ENCODE measurements at places on chromosomes 16 and 17.

DNA sequence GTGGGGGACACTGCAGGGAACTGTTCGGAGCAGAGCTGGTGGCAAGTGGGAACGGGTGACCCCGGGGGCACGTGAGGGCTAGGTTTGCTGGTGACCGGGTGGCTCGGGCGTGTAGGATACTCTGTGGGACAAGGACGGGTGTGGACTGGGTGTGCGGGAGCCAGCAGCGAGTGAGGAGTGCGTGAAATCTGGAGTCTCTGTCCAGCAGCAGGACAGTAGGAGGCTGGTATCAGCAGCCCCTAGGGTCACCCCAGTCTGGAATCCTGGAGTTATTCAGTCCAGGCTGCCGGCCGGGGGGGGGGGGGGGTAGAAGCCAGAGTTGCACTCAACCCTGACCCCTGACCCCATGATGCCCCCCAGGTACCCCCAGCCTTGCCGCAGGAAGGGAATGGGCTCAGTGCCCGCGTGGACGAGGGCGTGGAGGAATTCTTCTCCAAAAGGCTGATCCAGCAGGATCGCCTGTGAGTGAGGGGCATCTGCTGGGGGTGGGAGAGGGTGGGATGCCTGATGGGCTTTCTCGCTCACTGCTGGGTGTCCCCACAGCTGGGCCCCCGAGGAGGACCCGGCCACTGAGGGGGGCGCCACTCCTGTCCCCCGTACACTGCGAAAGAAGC, 6.2 kb downstream of the ACD start:
- no peak for DNase-seq

DNA sequence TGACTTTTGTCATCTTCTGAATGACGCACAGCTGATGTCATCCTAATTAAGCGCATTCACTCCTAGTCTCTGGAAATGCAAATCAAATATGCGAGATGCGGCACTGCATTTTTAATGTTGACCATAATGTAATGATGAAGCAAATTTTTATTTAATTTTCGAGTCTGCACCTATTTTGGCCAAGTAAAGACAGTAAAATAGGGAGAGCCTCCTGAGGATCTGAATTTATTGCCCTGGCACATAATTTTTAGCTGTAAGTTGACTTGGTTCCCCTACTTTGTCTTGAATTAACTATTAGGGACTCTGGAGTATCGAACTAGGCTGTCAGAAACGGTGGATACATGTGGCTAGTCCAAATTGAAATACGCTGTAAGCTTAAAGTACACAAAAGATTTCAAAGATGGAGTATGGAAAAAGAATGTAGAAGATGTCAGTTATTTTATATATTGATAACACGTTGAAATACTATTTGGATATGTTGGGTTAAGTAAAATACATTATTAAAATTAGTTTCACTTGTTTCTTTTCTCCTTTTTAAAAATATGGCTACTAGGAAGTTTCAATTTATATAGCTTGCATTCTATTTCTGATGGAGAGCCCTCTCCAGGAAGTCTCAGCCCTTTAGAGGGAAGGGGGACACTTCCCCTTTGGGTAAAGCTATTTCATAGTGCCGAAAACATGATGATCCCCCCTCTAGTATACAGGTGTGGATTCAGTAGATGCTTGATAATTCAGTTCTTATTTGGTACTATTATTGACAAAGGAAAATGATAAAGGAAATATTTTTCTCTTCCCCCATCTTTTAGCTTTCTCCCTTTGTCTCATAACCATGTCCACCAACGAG, 991 bp downstream of the KPNA2 start:
- no peak for DNase-seq

DNA sequence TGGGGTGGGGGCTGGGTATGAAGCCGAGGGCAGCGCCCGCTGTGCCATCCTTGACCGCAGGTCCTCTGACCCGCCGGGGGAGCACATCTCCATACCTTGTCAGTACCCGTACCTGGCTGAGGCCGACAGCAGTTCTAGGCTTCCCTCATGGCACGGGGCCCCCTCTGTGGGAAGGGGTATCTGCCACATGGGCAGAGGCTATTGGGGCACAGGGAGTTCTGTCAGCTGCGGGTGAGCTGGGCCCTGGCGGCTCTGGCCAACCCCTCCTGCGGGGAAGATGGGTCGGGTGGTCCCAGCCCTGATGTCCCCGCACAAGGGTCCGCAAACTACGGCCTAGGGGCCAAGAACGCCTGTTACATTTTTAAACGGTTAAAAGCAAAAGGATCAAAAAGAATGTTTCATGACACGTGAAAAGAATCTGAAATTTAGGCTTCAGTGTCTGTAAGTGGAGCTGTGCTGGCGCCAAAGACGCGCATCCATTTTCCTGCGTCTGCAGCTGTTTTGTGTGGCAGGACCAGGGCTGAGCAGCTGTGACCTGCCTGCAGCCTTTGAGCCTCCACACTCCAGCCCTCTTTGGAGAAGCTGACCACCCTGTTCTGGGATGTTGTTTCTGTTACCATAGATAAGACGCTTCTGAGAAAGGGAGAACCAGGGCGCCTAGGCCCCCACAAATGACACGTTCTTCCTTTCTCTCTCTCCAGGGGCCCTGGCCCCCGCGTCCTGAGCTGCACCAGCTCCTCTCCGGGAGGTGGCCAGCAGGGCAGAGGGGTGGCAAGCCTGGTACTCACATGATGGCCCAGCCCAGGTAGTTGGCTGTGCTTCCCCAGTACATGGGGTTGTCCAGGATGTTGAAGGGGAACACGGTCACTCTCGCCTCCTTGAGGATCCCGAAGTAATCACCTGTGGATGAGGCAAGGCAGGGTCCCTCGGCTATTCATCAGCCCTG, 12.7 kb upstream of the RASD1 start:
- DNase-seq = no peak

GRCh38 chr16:83807327-83807709, 460 bp upstream of the HSBP1 start:
- DNase-seq = no peak

GRCh38 chr16:68105611-68106010, 20.4 kb downstream of the NFATC3 start:
- DNase-seq = no peak

DNA sequence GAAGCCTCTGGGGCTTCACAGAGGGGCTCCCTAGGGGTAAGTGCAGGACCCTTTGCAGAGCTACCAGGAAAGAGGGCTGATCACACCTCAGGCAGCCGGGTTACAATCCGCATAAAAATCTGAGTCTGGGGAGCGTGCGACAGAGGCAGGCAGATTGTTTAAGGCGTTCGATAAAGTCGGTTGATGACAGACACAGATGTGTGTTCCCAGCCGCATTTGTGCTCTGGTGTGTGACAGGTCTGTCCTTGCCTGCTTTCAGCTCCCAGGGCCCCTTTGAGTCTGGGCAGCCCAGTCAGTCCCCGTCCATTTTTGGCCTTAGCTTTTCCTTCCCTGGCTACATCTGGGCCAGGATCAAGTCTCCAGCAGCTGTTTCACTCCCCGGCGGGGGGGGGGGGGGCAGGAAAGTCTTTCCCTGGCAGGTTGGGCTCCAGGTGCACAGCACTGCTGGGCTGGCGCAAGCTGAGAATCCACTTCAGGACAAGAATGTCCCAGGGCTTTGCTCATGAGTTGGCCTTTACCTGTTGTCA, 1.3 kb upstream of the ZACN start:
- no peak for DNase-seq

DNA sequence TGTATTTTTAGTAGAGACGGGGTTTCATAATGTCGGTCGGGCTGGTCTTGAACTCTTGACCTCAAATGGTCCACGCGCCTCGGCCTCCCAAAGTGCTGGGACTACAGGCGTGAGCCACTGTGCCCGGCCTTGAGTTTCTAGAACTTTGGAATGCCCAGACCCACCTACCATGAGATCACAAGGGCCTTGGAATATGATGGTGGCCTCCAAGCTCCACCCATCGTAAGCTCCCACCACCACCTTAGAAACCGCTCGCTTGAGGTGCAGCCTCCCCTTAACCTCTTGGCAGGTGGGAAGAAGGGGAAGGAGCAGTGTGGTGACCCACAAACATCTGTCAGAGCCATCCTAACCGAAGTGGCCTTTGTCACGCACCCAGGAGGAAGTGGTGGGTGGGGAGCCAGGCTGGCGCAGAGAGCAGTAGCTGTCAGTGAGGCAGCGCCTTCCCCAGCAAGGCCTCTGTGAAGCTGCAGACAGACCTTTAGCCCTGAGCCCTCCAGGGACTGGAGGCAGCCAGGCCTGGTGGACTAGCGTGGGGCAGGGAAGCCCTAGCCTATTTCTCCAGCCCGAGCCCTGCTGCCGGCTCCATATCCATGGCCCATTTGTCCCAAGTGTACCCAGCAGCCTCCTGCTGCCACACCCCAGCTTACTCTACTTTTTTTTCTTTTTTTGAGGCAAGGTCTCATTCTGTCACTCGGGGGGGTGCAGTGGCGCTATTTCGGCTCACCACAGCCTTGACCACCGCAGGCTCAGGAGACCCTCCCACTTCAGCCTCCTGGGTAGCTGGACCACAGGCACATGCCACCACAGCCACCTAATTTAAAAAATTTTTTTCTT, 13.1 kb upstream of the SEPHS2 start:
- peak; percentile 62 for DNase-seq

GRCh38 chr17:40431231-40431602, 12.0 kb upstream of the IGFBP4 start:
- no peak for DNase-seq

DNA sequence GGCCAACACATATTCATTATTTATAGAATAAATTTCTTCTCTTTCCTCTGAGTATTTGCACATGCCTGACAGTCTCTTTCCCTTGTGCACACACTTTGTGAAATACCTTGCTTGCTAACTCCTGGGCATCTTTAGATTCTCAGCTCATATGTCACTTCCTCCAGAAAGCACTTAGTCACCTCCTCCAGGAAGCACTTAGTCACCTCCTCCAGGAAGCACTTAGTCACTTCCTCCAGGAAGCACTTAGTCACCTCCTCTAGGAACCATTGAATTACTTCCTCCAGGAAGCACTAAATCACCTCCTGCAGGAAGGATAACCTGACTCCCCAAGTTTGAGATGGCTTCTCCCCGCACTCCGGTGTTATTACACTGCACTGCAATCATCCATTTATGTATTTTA, 462.5 kb upstream of the EEF2KMT start:
- no peak for DNase-seq

DNA sequence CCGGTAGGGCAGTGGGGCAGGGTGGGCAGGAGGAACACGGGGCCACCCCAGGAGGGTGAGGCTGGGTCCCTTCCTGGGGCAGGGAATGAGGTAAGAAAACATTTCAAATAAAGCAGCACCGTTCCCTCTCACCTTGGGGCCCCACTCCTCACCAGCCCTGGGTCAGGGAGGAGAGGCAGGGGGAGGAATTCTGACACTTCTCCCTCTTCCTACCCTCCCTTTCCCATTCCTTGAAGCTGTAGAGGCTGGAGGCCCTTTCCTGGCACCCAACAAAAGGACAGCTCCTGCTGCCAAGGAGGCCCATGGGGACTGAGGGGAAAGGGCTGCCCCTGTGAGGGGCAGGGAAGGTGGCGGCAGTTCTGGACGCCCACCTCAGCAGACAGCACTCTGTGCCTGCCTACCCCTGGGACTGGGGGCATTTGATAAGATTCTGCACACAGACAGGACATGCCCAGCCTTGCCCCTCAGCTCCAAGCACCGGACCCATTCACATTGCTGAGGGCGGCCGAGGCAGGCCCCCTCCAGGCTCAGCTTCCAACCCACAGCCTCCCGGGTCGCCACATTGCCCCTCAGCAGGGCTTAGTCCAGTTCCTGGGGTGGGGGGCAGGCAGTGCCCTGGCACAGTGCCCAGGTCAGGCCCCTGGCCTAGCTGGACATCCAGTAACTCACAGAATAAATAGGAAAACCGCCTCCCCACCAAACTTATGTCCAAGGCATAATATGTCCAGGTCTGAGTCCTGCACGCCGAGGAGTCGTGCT, 6.2 kb downstream of the ATXN7L3 start:
- DNase-seq = no peak

GRCh38 chr16:89094252-89094879, 714 bp downstream of the ACSF3 start:
- DNase-seq = no peak

GRCh38 chr17:83175119-83175821, 95.9 kb downstream of the METRNL start:
- no peak for DNase-seq

GRCh38 chr17:2191785-2192184, 111.8 kb downstream of the SMG6 start:
- DNase-seq = no peak

DNA sequence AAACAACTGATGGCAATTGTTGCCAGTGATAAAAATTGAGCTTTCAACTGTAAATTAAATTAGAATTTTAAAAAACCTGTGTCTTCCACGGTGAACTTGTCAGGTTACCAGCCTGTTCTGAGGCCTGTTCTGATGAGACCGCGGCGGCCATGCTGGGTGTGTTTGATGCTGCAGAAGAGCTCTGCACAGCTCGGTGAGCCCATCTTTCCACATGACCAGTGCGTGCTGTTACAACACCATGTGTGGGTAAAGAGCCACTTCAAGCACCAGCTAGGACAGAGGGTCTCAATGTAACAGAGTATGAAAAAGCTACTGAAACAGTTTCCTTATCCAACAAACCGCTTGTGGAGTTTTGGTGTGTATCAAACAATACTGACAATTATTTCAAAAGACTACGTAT, 48.5 kb downstream of the RPTOR start:
- DNase-seq = no peak

DNA sequence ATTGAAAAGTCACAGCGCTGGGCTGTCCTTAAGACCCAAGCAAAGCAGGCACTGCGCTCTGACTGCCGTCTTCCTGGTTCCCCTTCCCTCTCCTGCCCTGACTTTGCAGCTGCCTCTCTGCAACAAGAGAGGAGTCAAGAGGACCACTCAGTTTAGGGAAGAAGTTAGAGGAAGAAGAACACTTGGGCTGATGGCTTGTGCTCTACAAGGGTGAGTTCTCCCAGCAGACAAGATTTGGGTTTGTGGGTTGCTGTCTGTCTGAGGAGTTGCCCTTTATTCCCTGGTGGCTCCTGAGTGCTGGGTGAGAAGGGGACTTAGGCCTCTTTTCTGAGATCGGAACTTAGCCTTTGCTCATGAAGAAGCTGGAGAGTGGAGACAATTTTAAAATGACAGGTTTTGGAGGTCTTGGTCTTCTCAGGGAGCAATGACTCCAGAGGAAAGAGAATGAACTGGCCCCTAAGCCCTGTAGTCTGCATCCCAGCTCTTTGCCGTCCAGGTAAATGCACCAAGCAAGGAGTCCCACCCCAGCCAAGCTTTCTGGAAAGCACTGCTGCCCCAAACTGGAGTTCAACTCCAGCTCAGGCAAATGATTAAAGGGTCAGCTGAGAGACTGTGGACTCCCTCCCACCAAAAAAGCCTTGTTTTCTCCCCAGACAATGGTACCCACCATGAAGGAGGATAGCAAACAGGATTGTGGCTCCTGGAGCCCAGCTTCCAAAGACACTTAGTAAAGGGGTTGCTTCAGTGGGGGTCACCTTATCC, 2.7 kb upstream of the HOXB9 start:
- DNase-seq = no peak

Data from activated CD4-positive, CD25-positive, alpha-beta regulatory T cell treated with anti-CD3 and anti-CD28 coated beads, Interleukin-2, amount 50 U/mL, for 16 hours (primary cell).